NCI-H2029 (cell line): ENCODE measurements at places on chromosomes 4 and X.

GRCh38 chrX:74009041-74009440, 294.9 kb upstream of the ZCCHC13 start:
- DNase-seq = no peak

DNA sequence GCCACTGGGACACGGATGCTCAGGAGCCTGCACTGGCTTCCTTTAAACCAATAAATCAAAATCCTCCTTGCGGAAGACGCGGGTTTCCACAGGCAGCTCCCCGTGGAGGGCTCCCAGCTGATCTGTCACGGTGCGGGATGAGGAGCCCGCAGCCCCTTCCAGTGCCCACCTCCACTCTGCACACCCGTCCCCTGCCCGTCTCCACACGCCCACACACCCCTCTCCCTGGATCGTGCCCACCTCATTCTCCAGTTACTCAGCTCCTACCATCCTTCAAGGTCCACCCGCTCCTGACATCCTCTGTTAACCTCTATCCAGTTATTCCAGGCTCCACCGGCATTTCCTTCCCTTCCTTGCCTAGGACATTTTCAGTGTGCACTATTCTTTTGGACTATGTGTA, 895.9 kb downstream of the TRIML1 start:
- no peak for DNase-seq

DNA sequence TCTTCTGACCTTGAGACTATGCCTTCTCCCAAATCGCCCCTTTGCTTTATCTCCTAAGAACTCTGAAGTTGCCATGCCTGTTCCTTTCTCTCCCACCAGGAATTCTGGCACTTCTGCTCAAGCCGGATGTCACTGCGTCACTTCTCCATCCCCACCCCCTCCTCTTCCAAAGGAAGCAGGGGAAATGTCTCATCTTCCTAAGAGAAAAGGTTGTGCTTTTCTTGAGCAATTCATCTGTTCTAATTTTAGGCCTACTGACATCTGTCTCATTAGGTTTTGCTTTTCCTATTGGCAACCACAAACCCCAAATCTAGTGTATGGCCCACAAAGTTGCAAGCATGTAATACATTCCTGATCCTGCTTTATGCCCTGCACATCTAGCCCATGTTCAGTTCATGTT, 163.1 kb upstream of the PLAC1 start:
- no peak for DNase-seq

- DNase-seq = no peak
Measured at GRCh38 chrX:136768469-136769084, 12.2 kb downstream of the ARHGEF6 start.

DNA sequence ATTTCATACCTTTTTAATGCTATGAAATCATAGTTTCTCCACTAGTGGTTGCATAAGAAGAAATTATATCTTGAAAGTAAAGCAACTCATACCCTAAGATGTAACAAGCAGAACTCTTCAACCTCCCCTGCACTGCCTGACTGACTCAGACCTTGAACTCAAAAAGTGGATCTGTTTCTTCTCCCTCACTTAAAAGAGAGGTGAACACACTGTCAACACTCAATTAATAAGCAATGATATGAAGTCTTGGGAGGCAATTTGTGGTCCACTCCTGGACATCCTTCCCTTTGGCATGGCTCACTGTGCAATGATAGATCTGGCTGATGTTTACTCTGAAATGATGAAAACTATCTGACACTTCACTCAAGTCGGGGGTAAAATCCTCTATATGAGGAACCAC, 282.0 kb upstream of the DKK2 start:
- no peak for DNase-seq

DNA sequence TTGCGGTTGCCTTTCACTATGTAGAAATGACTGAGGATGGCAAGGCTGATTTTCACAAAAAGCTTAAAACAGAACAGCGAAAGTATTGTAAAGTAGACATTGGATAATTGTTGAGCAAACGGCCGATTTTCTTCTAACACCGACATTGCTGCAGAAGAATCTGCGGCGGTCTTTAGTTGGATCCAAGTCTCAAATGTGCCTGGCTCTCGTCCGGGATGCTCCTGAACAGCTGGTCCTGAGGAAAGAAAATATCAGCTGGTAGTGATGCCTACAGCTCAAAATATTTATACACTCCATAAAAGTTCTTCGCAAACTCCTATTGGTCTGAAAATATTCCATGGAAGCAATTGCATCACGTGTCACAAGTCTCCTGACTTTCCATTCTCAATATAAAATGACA, at the start of gene ASB5:
TSS of gene ASB5 (minus strand) at position 260 of the 400 bp plus-strand sequence. CDS start at position 146, 114 bp downstream.
- DNase-seq = no peak

GRCh38 chr4:111618908-111619307, 526.3 kb upstream of the FAM241A start:
- DNase-seq = no peak

DNA sequence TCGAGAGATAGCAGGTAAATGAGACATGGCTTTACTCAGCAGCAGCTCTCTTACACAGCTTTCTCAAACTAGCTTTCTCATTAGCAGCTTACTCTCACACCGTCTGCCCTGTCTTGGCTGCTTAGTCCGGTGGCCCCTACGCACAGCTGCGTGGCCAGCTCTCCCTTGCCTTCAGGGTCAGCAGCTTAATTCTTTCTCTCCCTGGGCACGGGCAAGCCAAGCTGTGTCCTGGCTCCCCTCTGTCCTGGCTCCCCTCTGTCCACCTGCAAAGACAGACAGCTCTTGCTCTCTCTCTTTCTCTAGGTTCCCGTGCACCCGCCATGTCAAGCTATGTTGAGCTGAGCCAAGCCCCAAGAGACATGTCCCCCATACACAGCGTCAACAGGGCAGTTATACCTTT, 39.4 kb downstream of the ZNF185 start:
- no peak for DNase-seq

GRCh38 chrX:147877726-147878125, 34.0 kb upstream of the FMR1 start:
- no peak for DNase-seq

DNA sequence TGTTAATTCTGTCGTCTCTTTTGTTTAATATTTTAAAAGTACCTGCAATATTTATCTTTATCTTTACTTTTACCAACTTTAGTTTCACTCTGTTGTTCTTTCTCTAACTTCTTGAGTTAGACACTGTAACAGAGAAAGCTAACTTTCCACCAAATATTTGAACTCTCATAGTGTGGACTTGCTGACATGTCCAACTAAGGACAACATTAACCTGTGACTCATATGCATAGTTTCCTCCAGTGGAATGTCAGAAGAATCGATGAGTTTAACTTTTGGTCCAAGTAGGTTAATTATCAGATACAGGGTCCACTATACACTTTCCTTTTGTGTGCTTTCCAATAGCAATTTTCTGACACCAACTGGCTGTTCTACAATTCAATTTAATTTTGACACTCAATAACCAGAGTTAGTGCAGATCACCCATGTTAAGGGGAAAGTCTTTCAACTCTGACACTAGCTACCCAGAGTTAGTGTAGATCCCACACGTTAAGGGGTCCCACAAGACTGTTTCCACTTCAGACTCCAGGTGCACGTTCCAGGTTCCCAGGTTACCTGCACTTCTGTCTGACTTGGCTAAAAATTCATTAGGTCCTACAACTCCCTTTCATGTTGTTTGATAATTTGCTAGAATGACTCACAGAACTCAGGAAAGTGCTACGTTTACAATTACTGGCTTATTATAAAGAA, 559.0 kb upstream of the AMOT start:
- no peak for DNase-seq

GRCh38 chr4:55989766-55990165, 41.0 kb downstream of the CEP135 start:
- no peak for DNase-seq
